Ecto neural progenitor cell (in vitro differentiated cells): ENCODE measurements at places on chromosomes 2 and 18.

- DNase-seq, result no peak
Measured at GRCh38 chr2:142426064-142426463, 295.2 kb upstream of the LRP1B start.

- no peak for DNase-seq
Measured at GRCh38 chr2:201130524-201131186, 14.7 kb downstream of the CFLAR start.

DNA sequence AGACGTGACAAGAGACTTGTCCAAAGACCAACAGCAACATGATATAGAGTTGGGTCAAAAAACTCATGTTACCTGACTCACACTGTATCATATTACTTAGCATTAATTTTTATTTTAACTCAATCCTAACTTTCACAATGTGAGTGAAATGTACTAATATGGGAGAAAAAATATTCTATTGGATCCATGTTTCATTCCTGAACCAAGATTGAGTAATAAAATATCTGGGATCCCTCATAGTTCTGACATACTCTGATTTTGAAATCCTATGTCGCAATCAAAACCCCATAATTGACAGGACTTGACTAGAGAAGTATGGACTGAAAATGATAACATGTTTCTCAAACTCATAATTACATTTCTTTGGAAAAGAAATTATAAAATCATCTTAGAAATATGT lies 190.4 kb downstream of the RIT2 start:
- DNase-seq, result no peak

- no peak for DNase-seq
Measured at GRCh38 chr2:218395456-218395825, 4.2 kb upstream of the CTDSP1 start.

GRCh38 chr18:31736630-31737029 lies 24.1 kb downstream of the SLC25A52 start:
- DNase-seq, result no peak

- no peak for DNase-seq
Measured at GRCh38 chr2:189366349-189366748, 74.9 kb upstream of the WDR75 start.

DNA sequence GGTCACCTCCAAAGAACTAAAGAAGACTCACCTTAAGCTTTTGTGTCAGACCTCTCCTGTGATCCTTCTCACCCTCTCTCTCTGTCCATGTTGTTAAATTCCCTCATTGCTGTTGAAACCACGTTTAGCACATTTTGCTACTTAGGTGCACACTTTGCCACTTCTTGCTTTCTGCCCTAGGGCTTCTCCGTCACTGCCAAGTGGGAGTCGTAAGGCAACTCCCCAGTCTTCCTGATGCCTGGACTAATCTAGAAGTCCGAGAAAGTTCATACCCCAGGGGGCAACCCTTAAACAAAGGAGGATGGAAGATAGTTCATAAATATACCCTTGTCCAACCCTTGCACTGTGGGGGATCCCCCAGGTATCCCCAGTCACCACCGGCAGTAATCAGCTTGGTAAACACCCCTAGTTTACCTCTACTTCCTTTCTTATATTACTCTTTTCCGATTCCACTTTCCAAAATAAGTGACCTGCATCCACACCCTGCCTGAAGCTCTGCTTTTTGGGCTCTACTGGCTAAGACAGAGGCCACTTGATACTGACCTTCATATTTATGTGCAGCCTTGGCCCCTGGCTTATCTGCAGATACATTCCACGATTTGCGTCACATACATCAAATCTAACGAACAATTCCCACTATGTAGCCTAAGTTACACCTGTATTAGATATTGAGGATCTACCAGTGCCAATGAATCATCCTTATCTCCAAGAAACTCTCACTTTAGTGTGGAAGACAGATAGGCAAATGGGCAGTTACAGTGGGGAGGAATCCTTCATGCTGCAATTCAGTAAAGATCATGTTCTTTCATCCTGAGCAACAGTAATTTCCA lies 776.2 kb downstream of the RNF144A start:
- DNase-seq, result no peak

- no peak for DNase-seq
Measured at GRCh38 chr2:119402645-119403560, 28.8 kb upstream of the TMEM37 start.

GRCh38 chr2:156474401-156474800 lies 38.2 kb downstream of the GPD2 start:
- DNase-seq, result no peak
